ENCODE measurements at places on chromosomes 5 and 9. TPM values are rescaled to one million over a fixed set of nuclear protein-coding genes. Genes with fewer than 3 reads are reported as not detected.

- no peak for DNase-seq
Observed at GRCh38 chr9:24189986-24190385, 355.7 kb downstream of the IZUMO3 start.

DNA sequence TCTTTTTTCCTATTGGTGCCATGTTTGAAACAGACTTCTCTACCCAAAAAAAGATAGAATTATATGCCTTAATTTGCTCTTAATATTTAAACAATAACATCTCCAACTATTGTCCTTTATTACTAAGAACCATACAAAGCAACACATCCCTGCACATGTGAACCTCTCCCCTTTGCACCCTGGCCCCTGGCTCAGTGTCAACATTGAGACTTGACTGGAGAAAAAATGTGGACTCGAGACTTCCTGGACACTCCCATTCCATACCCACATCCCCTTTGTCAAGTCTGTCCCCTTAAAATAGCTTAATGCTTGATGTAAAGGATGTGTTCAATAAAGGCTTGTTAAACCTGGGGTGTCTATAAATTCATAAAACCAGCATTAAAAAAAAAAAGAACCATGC is 53.2 kb downstream of the TTC39B start:
- DNase-seq: no peak

DNA sequence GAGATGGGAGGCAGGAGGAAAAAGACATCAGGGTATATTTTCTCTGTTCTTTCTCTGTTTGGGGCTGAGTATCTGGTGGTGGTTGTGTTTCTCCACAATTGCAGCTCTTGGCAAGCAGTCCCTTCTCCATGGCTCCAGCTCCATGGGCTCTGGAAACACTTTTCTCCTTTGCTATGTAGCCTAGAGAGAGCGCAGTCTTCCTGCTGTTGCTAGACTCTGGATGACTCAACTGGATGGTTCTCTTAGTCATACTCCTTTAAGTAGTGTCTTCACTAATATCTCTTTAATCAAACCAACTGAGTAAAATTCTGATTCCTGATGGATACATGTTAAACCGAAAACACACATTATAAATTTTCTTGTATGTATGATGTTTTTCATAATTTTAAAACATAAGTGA is 3.3 kb upstream of the PLGRKT start:
- no peak for DNase-seq

DNA sequence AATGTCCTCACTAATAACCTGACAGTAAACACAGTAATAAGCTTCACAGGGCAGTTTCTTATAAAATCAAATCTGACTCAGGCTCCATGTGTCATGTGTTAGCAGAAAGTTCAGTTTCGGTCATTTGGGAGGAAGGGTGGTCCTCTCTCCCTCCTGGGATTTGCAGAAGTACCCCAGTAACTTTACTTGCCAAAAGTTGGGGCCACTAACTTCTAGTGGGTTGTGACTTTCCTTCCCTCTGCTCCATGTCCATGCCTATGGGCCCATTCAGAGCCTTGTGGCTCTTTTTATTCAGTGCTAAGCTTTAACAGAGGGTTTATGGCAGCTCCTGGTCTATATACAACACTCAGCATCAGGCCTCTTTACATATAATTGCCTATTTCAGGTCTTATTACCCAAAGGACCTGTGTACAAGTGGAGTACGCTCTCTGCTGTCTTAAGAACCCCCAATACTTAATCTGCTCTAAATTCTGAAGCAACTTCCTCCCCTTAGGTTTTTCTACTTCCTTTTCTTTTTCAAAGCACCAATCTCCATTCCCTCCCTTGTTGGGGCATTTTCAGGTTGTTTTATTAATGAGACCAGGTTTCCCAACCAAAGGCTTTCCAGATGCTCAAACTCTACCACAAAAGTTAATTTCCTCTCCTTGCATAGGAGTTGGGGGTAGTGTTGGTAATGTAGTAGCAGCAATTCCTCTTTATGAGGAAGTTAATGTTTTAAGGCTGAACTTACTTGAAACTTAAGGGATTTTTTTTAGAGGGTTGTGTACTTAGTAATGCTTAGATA is 107.7 kb downstream of the CCDC192 start:
- no peak for DNase-seq

Gene PCSK5
- polyA plus RNA-seq: 0.31 TPM

DNA sequence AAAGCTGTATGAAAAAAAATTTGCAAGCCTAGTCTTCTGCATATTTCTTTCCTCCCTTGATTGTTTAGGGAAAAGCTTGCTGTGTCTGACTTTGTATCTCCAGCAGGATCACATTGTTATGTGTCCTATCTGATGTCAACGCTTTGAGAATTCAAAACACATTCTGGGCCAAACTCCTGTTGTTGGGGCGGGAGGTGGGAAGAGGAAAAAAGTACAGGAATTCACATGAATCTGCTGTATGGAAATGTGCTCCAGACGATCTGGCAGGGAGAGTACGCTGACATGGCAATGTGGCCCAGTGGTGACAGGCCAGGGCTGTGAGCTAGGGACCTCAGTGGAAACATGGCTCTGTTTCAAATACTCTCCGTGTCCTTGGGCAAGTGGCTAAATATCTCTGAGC is 87.4 kb upstream of the GNA14 start:
- DNase-seq: no peak

- DNase-seq: no peak
Observed at GRCh38 chr5:142571371-142571770, 114.5 kb downstream of the FGF1 start.

Gene HAVCR2
- polyA plus RNA-seq: 2.8 TPM

Gene GALNT12
- 1.9 TPM for polyA plus RNA-seq

DNA sequence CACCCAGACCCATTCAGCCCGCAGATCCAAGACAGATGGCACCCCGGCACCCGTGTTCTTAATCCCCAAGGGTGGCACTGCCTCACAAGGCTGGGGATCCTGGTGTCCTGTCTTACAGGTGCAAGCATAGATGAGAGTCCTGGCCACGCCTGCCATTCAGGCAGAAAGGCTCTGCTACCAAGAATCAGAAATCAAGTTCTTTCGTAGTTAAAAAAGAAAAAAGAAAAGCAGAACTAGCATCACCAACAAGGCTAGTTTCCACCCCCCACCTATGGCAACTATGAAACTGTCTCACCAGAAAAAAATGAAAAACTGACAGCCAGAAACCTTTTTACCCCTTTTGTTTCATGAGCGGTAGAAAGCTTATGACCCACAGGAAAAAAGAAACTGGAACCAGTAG is 170.4 kb downstream of the SYK start:
- no peak for DNase-seq

- DNase-seq: no peak
Observed at GRCh38 chr9:68947015-68947414, 66.9 kb downstream of the PRKACG start.
